ENCODE measurements at places on chromosomes 11 and 22. TPM values are rescaled to one million over a fixed set of nuclear protein-coding genes. Genes with fewer than 3 reads are reported as not detected.

- no peak for DNase-seq
These were observed 12.6 kb downstream of the OMP start for GRCh38 chr11:77115181-77115611.

DNA sequence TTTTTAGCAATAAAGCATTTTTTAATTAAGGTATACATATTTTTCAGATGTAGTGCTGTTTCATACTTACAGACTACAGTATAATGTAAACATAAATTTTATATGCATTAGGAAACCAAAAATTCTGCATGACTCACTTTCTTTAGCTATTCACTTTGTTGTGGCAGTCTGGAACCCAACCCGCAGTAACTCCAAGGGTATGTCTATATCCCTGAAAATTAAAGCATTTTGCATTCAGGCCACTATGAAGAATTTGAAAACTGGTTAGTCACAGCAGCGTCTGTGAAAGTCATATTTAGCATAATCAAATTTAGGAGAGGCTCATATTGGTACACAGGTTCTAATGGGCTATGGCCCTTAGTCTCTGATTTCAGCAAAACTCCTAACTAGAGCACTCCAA is 46.8 kb downstream of the BBOX1 start:
- DNase-seq, result no peak

- no peak for DNase-seq
These were observed 9.2 kb upstream of the ALX4 start for GRCh38 chr11:44319170-44319551.

DNA sequence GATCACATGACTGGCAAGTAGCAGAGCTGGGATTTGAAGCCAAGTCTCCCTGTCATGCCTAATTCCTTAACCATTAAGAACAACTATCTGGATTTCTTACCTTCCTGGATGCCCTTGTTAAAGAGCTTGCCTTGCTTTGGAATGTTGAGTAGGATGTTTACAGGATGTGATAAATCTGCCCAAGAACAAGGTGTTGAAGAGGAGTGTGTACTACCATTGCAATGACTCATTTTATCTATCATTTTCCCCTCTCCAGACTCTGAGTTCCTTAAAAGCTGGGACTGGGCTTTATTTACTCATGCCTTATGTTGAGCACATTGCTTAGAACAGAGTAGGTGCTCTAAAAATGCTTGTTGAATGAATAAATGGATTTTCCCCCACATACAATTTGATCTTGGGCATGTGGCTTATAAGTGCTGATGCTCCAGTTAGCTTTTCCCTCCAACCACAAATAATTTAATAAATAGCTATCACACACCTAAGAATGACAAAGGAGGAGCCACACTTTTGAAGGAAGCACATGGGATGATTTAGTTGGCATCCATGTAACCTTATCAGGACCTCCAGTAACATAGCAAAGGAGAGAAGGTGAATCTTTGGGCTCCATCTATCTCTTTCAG is 268.6 kb upstream of the SESN3 start:
- no peak for DNase-seq

DNA sequence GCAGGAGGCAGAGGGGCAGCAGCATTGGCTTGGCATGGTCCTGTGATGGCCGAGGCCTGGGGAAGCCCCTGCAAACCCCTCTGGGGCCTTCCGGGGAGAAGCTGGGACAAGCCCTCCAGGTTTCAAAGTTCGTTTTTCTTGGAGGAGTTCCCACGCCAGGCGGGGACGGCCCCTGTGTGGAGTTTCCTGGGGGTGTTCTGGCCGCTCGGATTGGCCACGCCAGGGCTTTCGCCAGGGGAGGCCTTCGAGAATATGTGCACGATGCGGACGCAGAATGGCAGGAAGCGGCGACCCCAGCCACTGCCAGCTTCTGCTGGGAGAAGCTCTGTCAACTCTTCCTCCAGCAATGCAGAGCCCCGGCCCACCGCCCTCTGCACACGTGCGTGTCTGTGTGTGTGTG is 102.3 kb upstream of the ASPHD2 start:
- no peak for DNase-seq

Gene OSM
- total RNA-seq, result 142 TPM

GRCh38 chr11:46637546-46637945 is 20.2 kb downstream of the ATG13 start:
- no peak for DNase-seq

DNA sequence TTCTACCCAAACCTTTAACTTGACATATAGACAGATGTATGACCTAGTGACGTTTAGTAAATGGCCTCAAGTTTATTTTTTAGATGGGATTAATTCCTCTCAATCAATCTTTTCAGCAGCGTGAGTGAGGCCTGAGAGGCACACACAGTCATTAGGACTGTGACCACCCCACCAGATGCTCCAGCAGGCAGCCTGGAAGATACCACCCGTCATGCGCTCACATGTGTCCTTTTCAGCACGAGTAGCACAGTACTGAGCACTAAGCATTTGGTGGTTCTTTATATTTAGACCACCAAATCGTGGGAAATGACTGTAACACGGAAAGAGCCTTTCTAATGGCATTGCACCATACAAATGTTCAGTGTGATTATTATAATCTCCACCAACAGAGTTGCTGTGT is 354.6 kb upstream of the DDI1 start:
- no peak for DNase-seq

GRCh38 chr11:17563961-17564686 is 17.1 kb downstream of the OTOG start:
- DNase-seq, result no peak

Gene LMNTD2
- total RNA-seq, result 2.5 TPM

DNA sequence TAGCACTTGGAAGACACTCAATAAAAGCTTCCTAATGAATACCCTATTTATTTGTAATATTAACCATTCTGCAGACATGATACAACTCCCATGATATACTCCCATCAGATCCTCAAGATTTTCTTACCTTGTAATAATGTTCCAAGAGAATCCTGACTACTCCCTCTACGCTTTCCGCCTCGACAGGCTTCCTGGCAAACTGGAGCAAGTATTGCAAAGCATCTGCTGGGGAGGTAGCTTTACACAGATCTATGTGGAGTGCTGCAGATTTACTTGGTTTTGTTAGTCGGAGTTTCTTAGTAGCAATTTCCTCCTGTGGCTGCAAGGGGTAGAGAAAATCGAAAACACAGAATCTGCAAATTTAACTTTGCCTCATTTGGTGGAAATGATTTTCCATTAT is 3.5 kb downstream of the INTS4 start:
- no peak for DNase-seq

DNA sequence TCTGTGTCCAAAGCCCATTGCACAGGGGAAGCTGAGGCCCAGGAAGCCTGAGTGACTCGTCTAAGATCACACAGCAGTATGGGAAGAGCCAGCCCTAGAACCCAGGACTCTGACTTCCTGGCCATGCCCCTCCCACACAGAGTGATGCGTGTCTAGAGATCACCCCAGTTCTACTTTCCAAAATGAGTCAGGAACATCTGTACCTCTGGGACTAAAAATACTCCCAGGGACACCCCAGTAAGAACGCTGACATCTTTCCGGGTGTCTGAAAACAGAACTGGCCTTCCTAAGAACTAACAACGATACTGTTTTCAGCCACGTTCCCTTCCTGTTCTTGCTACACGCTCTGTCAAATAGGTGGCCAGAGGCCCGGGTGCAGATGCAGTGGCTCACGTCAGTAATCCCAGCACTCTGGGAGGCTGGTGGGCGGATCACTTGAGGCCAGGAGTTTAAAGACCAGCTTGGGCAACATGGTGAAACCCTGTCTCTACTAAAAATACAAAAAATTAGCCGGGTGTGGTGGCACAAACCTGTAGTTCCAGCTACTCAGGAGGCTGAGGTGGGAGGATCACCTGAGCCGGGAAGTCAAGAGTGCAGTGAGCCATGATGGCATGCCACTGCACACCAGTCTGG is 21.7 kb upstream of the PDGFB start:
- no peak for DNase-seq

Gene SLC15A3
- total RNA-seq, result 7.2 TPM

DNA sequence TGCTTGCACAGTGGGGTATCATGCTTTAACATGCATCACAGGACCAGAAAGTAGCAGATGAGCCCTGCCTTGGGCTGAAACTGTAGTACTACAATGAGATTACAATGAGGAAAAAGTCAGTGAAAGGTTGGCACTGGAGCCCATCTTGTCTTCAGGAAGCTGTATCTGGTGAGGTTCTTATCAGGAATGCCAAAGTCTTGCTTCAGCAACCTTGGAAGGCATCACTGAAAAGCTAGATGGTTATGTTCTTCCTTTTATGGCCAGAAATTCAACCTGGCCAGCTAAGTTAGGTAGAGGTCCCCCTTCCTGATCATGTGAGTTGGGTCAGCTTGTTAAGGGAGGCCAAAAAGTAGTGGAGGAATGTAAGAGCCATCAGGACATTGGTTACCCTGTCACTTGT is 254.0 kb upstream of the FAT3 start:
- no peak for DNase-seq

Gene OR2AG1
- not detected for total RNA-seq

DNA sequence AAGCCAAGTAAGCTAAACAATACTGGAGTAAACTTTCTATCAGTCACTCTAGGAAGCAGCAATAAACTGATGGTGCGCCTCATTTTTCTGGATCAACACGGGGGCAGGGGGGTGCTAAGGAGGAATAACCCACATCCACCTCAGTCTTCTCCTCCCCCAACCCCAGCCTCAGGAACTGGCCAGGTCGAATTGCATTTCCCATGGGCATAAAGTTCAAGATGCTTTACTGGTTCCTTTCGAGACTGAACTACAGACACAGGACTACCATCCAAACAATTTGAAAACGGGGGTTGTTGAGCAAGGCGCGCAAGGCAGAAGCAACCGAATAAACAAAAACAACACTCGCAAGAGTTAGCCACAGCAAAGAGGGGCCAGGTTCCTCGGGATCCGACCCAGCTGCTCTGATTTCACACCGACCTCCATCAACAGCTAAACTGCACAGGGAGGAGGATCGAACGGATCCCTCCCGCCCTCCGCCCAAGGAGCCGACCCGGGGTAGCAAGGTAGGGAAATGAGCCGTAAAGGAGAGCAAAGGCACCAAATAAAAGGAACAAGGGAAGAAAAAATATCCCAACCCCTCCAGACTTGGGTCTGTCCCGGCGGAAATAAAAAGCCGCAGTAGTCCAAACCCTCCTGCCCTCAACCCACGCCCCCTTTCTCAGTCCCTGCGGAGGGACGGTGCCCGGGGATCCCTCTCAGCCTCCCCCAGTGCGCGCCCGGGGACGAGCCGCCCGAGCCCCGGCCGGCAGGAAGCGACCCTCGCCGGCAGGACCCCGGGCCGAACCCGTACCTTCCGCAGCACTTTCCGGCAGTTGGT is 801 bp downstream of the SESN3 start:
- DNase-seq, result peak; percentile 33

GRCh38 chr11:60124802-60125432 is 36.5 kb downstream of the MS4A2 start:
- no peak for DNase-seq

- DNase-seq, result no peak
These were observed 20.2 kb upstream of the ACR start for GRCh38 chr22:50717709-50718351.

GRCh38 chr11:1478011-1478410 is 8.6 kb downstream of the MOB2 start:
- no peak for DNase-seq

- DNase-seq, result no peak
These were observed 5.4 kb upstream of the TMEM86A start for GRCh38 chr11:18692941-18693760.

DNA sequence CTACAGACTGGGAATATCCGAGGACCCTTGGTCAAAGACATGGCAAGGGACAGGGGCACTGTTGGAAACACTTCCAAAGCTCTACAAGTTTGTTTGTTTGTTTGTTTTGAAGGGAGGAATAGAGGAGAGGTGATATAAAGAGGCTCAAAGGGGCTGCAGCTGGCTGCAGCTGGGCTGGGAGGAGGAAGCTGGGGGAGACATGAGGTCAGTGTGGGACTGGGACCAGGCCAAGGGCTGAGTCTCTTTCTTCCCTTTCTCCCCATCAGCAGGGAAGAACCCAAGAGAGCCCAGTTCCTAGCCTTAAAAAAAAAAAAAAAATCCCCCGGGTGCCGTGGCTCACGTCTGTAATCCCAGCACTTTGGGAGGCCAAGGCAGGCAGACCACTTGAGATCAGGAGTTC is 5.0 kb downstream of the RHOG start:
- no peak for DNase-seq

DNA sequence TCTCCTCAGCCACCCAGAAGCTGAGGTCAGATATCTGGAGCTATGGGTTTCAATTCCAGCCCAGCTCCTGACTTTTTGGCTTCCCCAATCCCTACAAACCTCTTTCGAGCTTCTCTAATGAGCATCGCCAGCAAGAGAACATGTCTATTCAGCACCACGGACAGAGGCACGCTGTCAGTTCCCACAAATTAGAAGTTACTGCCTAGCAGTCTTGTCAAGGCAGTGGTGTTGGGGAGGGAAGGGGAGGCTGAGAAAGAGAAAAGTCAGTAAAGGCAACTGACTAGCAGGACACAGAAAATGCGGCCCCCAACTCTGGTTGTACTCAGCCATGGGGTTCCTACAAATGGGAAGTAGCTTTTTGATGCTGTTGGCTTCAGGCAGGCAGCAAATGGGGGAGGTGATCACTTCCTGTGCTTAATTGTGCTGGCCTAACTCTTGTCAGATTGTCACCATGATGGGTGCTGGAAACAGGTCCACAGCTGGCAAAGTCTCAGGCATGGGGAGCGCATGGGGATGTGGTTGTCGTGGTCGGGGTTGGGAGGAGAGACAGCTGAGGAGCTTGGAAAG is 205.9 kb downstream of the ST3GAL4 start:
- peak; percentile 39 for DNase-seq

GRCh38 chr22:32119568-32120235 is 39.4 kb downstream of the C22orf42 start:
- DNase-seq, result no peak

DNA sequence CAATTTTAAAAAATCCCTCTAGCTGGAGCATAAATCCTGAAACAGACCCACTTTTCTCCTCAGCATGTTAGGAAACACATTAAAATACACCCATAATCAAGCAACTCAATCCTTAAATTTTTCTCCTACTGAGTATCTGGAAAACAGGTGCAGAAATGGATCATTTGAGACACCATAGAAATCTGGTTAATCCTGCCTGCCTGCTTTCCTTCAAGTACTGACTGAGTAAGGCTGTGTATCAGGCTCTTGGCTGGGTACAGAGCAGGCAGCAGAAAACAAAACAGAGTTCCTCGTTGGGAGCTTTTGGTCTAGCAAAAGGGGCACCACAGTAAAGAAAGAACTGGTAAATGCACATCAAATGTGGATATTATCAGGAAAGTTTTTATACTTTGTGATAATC is 1.9 kb downstream of the KCNQ1OT1 start:
- DNase-seq, result no peak

Gene MRGPRE
- total RNA-seq, result not detected

DNA sequence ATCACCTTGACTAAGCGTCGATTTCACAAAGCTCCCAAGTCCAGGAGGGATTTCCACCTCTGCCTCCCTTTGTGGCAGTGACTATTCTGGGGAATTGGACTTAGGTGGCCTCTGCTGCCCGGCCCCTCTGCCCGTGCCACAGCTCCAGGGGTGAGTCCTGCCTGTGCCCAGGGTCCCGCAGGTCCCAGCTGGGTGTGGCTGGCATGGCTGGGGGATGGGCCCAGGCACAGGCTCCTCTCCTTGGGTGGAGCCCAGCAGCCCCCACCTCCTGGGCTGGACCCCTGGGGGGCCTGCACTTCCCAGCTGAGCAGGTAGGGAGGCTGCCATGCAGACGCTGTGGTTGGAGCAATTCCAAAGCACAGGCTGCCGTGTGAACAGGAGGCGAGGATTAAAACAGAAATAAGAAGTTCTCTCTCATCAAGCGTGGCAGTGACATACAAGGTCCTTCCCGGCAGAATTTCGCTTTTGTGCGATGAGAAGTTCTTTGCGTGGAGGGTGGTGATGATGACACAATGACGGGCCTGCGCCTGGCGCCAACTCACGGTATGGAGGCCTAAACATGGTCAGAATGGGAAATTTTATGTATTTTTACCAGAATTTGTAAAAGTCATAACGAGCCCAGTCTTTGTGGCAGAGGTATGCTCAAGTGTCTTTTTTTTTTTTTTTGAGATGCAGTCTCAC is 107.3 kb downstream of the BRD1 start:
- DNase-seq, result no peak

Data from activated naive CD8-positive, alpha-beta T cell treated with anti-CD3 and anti-CD28 coated beads, Interleukin-2, amount 10 ng/mL, durations not matched to agents 7 days and 5 days (primary cell).